ENCODE measurements at places on chromosomes 11 and 22.

DNA sequence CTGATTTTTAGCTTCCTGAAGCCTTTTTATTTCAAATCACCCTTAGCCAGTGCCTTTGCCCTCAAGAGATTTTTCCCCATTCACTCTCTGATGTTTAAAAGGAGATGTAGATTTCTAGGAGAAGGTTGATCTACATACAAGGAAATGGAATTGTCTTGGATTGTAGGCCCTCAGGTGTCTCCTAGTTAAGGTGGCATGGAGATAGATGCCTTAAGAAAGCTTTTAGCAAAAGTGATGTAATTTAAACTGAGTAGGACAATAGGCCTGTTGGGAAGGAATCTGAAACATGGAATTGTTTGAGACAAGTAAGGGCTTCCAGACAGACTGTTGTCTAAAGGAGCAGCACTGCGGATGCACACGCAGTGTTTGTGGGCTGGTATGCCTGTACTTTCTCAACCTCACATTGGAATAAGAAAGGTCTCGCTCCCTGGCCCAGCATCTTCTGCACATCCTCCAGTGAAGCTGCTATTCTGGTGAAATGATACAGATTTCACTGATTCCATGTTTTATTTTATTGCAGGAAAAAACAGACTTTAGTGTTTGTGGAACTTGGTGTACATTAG is 69.8 kb upstream of the SLC25A18 start:
- no peak for DNase-seq

DNA sequence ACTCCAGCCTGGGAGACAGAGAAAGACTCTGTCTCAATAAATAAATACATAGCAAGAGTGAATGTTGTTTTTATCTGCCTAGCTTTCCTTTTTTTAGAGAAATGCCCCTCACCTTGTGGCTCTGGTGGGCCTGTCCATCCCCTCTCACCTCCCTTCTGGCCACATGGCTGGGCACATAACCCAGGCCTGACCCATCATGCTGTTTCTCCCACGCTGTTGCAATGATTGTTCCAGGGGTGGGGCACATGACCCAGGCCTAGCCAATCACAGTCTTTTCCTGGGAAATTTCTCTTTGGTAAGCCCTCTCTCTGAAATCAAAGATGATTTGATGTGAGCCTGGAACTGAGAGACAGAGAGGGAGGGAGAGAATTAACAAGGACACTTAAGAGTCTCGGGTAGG is 5.5 kb upstream of the CYTH4 start:
- no peak for DNase-seq

DNA sequence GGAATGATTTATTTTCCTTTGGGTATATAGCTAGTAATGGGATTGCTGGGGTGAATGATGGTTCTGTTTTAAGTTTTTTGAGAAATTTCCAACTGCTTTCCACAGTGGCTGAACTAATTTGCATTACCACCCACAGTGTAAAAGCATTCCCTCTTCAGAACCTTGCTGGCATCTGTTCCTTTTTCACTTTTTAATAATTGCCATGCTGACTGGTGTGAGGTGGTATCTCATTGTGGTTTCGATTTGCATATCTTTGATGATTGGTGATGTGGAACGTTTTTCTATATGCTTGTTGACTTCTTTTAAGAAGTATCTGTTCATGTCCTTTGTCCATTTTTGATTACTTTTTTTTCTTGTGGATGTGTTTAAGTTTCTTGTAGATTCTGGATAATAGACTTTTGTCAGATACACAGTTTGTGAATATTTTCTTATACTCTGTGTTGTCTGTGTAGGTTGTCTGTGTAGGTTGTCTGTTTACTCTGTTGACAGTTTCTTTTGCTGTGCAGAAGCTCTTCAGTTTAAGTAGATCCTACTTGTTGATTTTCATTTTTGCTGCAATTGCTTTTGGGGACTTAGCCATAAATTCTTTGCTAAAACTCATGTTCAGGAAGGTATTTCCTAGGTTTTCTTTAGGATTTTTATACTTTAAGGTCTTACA is 291.8 kb upstream of the DDI1 start:
- no peak for DNase-seq

DNA sequence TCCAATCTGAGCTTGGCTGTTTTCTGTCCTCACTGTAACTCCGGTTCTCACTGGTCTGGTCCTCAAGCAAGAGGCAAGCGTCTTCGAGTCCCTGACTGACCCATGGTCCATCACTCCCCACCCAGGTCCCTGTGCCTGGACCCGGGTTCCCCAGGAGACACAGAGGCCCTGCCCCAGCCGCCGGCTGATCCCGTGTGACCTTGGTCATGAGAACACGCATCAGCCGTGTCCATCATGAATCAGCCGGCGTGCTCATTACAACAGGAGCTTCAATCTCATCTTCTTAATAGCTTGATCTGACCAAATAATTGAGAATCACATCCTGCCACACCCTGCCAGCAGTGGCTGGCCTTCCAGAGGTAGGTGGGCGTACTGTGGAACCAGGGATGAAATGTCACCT is 545.1 kb downstream of the BRD1 start:
- DNase-seq: no peak

- no peak for DNase-seq
Measured at GRCh38 chr11:46778416-46778815, 59.4 kb downstream of the F2 start.

DNA sequence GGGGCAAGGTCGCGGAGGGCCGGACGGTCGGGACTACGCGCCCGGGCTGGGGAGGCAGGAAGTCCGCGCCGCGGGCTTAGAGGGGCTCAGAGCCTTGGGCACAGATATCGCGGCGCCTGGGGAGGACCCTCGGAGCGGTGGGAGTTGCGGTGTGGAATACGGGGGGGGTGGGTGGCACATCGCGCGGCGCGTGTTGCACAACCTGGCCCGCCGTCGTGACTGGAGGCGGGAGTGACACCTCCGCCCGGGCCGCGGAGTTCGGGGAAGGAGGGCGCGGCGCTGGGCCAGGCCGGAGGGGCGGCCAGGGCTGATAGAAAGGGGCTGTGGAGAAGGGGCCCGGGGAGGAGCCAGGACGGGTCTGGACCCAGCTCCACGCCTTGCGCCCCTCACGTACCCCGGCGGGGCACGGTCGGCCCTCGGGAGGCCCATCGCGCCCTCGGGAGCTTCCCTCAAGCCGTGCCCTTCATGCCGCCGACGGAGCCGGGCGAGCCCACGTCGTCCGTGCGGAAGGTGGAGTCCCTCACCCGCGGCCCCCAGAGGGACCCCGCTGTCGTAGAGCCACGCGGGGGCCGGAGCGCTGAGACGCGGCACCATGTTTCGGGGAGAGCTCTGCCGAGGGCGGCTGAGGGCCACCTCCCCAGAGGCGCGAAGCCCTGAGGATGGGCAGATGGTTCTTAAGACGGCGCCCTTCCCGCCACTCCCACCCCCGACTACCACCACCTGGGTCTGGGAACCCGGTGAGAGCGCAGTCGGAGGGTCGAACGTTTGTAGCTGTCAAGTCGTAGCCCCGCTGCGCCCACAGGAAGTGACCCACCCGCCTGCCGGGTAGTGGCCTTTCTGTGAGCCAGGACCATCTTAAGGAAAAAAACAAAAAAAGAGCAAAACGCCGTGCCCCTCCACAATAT is 729 bp downstream of the IL17RA start:
- no peak for DNase-seq

DNA sequence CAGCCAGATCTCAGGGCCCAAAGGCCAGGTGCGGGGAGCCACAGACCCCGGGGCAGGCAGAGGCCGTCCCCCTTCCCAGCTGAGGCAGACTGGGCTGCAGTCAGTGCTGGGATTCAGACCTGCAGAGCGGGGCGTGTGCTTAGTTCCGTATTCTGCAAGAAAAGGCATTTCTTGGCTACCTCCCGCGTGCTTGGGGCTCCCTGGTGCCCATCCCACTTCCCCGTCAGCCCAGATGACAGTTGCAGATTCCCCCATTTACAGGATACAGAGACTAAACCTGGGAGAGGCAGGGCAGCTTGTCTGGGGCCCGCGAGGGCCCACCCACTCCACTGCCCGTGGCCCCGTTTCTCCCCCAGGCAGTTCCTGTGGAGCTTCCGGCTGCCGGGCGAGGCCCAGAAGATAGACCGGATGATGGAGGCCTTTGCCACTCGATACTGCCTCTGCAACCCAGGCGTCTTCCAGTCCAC is 18.3 kb downstream of the CYTH4 start:
- no peak for DNase-seq

- no peak for DNase-seq
Measured at GRCh38 chr22:45413368-45414211, at the start of the genes RIBC2 and SMC1B. TSS of gene RIBC2 (plus strand) at chr22:45413693. CDS start at chr22:45413887, 194 bp downstream. TSS of gene SMC1B (minus strand) at chr22:45413599. CDS start at chr22:45413567, 32 bp downstream.

DNA sequence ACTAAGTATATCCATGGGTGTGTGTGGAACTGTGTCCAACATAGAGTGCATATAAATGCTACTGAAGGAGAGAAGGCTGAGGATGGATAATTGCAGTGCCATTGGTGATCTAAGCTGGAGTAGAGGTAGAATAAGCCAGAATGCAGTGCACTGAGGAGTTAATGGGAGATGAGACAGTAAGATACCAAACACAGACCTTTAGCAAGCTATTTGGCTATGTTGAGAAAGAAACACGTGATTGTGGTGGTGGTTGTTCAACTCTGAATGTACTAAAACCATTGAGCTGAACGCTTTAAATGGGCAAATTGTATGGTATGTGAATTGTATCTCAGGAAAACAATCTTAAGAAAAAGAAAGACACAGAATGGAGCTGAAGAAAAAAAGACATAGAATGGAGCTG is 22.8 kb downstream of the JAML start:
- no peak for DNase-seq

GRCh38 chr22:32236970-32237369 is 18.2 kb downstream of the SLC5A4 start:
- no peak for DNase-seq

DNA sequence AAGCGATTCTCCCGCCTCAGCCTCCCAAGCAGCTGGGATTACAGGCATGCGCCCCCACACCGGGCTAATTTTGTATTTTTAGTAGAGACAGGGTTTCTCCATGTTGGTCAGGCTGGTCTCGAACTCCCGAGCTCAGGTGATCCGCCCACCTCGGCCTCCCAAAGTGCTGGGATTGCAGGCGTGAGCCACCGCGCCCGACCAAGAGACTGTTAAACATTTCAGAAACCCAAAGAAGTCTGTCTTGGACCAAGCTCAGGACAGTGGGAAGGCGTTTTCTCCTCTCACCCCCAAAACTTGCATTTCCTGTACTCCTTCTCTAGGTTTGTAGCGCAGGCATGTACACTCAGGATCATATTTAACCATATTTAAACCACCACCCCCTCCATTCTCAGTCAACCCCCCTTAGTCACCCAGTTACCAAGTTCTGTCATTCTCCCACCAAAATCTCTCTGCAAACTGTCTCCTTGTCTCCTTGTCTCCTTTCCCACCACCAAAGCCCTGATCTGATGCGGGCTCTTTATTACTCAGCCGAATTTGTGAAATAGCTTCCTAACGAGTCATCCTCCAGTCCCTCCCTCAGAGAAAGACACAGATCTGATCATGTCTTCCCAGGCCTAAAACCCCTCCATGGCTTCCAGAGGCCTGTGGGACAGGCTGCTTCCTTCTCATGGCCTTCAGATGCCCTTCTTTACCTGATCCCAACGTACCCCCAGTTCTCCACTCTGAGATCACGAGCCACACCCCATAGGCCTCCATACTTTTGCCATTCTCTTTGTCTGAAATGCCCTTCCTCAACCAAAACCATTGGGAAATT is 29.0 kb upstream of the CREB3L1 start:
- no peak for DNase-seq

- DNase-seq: peak; percentile 95
Measured at GRCh38 chr22:46071451-46072109, 78.7 kb upstream of the PPARA start.

DNA sequence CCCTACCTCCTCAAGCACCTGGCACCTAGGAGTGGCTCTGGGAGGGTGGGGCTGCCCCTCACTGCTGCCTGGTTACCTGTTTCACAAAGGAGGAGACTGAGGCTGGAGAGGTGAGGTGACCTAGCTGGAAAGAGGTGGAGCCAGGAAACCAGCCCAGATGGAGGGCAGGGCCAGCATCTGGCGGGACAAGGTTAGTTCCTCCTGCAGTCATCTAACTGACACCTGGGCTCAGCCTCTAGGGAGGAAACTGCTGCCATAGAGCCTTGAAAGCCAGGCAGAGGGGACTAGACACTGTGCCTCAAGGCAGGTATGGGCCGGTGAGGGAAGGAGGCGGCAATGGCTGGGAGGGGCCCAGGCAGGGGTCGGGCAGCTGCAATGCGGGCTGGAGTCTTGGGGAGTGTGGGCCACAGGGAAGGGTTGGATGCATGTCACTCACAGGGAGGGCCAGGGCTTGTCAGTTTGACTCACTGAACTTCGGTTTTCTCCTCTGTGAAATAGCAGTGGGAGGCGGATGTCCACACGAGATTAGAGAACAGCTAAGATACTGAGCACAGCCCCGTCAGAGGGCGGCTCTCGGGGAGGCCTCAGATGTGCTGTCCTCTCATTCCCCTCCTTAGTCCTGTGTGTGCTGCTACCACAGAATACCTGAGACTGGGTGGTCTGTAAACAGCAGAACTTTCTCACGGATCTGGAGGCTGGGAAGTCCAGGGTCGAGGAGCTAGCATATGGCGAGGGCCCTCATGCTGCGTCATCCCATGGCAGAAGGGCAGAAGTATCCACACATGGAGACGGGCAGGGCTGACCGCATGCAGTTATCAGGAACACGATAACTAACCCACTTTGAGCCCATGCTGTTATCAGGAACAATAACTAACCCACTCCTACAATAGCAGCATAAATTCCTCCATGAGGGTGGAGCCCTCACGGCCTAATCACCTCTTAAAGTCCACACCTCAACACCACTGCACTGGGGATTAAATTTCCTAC is 16.1 kb downstream of the MGAT3 start:
- no peak for DNase-seq

DNA sequence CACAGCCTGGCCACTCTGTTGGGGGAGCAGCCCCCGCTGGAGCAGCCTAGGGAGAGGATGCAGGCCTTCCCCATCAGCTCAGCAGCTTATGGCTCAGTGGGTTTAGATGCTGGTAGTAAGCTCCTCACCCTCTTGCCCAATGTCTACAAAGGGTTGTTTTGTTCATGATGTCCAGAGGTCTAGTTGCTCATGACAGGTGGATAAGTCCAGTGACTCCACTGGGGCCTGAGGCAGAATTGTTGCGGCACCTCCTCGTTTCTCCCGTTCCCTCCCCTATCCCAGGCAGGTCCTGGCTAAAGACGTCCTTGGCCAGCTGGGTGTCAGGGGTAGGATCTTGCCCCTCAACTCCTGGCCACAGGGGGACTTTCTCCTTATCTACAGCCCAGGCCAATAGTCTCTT is 233.5 kb upstream of the B3GAT1 start:
- DNase-seq: no peak

DNA sequence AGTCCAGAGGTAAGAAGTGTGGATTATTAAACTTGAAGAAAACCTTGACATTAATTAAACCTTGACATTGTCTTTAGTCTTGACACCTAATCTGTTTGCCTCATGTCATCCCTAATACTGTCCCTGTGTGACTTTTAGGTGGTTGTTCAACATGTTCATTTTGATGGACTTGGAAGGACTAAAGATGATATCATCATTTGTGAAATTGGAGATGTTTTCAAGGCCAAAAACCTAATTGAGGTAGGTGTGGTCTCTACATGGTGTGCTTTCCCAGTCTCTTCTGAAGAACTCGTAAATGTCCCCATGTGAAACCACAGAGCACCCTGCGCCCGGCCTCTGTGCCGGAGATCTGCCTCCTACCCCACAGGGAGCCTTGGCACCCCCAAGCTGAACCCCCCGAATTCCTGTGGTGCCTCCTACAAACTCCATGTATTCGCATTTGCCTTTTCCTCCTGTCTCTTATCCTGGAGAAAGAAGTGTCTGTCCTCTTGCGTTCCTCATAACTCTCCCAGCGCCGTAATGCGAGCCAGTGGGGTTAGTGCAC is 9.1 kb downstream of the SAMM50 start:
- no peak for DNase-seq
